ENCODE measurements at places on chromosomes 13 and 19.

DNA sequence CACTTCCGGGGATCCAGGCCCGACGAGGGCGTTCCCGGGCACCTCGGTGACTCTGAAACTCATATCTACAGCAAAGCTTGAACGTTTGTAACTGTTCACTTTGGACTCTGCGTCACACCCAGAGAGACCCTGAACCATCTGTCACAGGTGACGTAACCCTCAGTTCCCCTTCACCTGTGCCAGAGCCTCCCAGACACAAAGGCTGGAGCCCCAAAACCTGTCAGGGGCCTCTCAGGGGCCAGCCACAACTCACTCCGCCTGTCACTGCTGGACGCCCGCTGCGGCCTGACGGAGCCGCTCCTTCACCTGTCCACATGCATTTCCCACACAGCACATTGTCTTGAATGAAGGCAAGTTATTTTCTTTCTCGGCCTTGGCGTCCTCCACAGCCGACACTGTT, 8.0 kb downstream of the RASA3 start:
- DNase-seq, result no peak

GRCh38 chr13:97905517-97905916, 48.0 kb upstream of the IPO5 start:
- no peak for DNase-seq

GRCh38 chr19:16293118-16294091, 31.2 kb upstream of the KLF2 start:
- no peak for DNase-seq

- DNase-seq, result no peak
Measured at GRCh38 chr19:38649305-38650171, 2.1 kb downstream of the ACTN4 start.

- DNase-seq, result no peak
Measured at GRCh38 chr13:27551562-27551961, 68.8 kb downstream of the LNX2 start.

GRCh38 chr19:33300009-33300893, 2.1 kb downstream of the CEBPA start:
- no peak for DNase-seq

DNA sequence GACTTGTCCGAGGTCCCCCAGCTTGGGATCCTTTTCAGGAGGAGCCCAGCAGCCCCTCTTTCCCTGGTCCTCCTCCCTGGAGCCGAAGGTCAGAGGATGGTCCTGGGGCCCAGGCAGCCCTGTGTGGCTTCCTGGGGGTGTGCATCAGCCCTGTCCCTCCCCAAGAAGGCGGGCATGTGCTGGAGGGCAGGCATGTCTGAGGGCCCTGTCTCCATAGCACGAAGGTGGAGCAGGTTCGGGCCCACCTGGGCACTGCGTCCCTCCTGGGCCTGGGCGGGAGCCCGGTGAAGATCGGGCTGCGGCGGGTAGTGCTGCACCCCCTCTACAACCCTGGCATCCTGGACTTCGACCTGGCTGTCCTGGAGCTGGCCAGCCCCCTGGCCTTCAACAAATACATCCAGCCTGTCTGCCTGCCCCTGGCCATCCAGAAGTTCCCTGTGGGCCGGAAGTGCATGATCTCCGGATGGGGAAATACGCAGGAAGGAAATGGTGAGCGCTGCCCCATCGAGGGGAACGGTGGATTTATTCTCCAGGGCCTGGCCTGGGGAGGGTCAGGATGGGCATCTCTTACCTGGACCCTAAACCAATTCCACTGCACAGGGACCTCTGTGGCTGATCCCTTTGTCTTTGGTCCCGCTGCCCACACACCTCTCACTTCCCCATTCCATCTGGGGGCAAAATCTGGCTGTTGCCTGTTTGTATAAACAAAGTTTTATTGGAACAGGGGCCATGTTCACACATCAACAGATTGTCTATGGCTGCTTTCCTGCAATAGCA, 10.9 kb downstream of the TIMM13 start:
- no peak for DNase-seq

DNA sequence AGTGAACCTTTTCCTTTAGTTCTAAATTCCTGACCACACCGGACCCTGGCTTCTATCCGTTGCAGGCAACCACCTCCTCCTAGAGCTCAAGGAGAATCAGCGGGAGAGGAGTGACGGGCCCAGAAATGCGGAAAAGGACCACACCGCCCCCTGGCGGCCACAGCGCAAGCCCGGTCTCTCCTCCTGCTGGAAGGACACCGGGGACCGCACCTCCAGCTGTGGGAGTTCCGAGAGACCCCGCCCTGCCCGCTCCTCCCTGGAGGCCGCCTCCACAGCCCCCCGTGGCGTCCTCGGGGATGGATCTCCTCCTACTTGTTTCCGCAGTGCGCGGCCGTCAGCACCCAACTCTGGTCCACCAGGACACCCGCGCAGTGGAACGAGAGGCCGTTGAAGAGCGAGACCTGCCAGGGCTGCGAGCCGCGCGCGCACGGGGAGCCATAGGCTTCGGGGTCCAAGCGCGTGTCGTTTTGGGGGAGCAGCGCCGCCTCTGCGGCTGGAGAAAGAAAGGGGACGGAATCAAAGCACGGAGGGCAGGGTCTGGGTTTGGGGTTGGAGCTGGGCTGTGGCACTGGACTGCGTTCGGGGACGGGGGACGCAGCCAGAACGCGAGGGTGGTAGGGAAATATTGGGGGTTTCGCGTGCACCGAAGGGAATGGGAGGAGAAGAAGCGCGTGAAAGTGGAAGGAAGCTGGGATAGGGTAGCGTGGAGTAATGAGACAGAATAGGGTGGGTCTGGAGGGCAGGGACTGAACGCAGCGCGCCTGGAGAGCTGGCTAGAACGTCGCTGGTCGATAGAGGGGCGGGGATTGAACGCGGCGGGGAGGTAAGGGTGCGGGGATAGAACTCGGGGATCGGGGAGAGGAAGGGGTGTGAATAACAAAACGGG, 2.5 kb downstream of the KLK10 start:
- no peak for DNase-seq

DNA sequence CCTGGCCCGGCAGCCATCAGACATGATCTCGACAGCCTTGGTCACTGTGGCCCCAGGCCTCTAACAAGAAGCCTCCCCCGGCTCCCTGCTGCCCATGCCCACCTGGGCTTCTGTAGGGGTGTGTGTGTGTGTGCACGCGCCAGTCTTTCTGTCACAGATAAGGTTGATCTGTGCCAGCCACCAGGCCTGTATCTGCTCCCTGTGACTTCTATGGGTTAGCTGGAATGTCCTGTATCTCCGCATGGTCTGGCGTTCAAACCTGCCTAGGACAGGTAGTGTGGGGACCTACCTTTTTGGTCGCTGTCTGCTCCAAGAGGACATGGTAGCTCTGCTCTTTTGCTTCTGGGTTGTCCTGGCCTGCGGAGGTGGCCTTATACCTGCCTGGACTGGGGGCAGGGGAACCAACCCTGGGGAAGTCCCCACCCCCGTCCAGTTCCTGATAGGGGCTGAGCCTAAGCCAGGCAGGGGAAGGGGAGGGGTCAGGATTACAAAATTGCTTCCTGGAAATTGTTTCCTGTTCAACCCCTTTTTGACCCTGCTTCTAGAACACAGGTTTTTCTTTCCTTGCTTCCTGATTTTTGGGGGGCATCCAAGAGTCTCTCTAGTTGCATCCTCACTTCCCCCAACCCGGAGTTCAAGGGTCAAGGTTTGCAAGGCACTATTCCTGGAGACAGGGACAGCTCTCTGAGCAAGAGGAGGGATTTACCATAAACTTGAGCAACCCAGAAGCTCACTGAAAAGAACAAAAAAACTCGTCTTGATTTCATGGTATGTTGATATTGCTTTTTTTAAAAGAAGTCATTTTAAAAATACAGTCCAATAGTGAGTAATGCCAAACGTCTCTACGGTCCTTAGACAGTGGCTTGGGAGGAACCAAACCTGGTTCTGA, at the start of gene LRG1:
Gene LRG1, minus strand, starts transcription at position 344 of the 889 bp plus-strand sequence. Its CDS starts 23 bp downstream, at position 321.
- DNase-seq, result no peak

DNA sequence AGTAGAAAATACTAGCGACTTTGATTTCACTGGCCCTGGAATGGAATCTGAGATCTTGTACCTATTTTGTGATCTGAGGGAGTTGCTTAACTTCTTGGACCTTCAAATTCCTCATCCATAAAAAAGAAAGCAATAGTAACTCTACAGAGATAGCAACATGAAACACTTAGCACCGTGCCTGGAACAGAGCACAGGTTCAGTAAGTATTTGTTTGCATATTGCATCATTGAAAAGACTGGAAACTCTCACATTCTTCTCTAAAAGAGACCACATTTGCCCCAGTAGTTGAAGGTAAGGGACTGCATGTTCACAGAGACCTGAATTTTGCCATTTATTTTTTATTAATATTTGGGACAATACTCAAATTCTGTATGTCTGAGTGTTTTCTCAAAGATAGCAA, 358.1 kb downstream of the COG6 start:
- DNase-seq, result no peak

- DNase-seq, result no peak
Measured at GRCh38 chr19:5968431-5969373, 9.2 kb downstream of the RANBP3 start.

GRCh38 chr19:33310606-33311325, 8.4 kb upstream of the CEBPA start:
- no peak for DNase-seq

GRCh38 chr19:3818466-3818865, 32.3 kb upstream of the MATK start:
- no peak for DNase-seq

GRCh38 chr13:41621716-41622431, 164.5 kb downstream of the RGCC start:
- DNase-seq, result no peak

- no peak for DNase-seq
Measured at GRCh38 chr19:11843722-11844121, 4.8 kb upstream of the ZNF439 start.

DNA sequence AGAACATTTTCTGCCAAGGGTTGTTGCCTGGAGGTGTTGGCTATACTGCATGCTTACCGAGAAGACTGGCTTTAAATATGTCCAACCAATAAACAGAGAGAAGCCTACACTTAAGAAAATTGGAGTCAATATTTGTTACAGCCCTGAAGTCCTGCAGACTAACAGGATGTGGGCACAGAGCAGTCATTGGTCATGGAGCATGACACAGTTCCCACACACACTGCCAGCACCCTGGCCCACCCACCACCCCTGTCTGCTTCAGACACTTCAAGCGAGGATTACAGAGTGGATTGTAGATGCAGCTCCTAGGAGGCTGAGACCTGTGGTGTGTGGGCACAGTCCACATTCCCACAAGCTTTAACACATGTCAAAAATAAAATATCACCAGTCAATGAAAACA, 21.0 kb upstream of the SERP2 start:
- no peak for DNase-seq

- no peak for DNase-seq
Measured at GRCh38 chr13:66407128-66407527, 823.0 kb downstream of the PCDH9 start.
